ENCODE measurements at places on chromosomes 5 and 9.

DNA sequence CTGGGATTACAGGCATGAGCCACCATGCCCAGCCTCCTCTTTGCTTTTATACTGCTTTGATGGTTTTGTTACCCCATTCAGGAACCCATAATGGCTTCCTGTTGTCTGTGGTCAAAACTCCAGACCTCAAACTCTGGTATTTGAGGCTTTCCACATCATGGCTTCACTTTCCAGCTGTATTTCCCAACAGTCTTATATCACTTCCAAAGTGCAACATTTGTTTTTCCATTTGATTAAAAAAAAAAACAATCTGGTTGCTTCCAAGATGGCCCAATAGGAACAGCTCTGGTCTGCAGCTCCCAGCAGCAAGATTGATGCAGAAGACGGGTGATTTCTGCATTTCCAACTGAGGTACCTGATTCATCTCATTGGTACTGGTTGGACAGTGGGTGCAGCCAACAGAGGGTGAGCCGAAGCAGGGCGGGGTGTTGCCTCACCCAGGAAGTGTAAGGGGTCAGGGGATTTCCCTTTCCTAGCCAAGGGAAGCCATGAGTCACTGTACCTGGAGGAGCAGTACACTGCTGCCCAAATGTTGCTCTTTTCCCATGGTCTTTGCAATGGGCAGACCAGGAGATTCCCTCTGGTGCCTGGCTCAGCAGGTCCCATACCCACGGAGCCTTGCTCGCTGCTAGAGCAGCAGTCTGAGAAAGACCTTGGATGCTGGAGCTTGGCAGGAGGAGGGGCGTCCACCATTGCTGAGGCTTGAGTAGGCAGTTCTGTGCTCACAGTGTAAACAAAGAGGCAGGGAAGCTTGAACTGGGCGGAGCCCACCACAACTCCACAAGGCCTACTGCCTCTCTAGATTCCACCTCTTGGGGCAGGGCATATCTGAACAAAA is 458.4 kb downstream of the KDM4C start:
- no peak for DNase-seq

- DNase-seq, result no peak
These were observed 129.9 kb downstream of the BOD1 start for GRCh38 chr5:173486355-173487225.

DNA sequence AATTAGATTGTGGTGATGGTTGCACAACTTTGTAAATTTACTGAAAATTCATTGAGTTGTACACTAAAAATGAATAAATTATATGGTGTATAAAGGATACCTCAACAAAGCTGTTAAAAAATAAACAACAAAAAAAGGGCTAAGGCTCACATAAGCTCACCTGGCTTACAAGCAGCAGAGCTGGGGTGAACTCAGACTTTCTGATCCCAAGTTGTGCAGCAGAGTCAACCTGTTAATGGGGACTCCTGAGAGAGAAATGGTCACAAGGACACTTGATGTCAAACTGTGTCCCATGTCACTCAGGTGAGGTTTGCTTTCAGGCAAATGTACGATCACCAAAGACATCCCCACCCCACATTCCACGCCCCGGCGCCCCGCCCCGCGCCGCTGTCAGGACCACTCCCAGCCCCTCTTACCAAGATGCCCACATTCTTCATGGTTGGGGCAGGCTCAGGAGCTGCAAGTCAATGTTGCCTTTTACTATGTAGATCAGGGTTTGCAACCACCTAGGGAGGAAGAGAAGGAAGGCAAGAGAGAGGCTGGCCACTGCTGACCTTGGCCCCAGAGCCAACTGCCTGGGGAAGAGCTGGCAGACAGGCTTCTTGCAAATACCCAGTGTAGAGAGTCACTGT is 22.4 kb upstream of the SLC36A1 start:
- no peak for DNase-seq

DNA sequence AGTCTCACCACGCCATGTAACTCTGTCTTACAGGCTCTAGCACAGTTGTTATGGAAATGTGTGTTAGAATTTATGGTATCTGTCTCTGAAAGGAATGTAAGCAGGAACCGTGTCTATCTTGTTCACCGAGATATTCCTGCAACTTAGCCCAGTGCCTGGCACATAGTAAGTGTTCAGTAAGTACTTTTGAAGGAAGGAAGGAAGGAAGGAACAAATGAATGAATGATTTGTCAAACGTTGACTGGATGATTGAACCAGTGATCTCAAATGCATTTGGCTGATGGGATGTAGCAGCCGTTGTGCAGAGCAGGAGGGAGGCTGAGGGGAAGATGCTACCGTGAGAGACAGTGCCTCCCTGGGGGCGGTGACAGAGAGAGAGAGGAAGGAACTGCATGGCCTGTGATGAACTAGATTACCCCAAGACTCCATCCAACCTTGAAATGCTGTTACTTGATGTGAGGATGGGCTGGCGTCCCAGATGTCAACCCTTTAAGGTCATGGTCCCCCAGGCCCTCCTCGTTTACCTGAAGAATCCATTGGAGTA is 47.5 kb upstream of the PPARGC1B start:
- no peak for DNase-seq

DNA sequence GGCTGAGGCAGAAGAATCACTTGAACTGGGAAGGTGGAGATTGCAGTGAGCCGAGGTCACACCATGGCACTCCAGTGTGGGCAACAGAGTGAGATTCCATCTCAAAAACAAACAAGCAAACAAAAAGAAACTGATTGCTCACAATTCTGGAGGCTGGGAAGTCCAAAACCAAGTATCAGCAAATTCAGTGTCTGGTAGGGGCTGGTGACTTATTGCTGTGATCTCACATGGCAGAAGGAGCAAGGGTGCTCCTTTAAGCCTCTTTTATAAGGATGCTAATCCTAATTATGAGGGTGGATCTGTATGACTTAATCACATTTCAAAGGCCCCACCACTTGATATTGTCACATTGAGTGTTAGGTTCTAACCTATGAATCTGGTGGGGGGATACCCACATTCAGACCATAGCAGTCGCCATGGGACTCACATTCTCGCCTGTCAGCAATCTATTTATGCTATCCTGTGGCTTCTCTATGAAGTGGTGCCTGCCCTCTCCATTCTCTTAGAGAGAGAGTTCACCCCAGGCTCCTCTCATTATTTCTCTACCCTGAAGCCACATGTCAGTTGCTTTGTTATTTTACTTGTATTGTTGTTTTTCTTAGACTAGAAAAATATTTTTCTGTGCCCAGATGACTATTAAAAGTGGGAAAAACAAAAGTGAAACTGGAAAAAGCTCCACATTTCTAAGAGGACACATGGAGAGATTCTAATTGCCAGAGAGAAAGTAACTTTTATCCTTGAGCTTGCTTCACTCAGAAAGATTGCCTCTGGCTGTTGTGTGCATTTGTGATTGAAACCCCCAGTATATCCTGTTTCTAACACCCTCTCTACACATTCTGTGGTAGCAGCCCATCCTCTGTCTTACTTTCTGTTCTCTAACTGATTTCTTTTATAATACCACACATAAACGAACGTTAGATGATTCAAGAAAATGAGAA is 18.8 kb upstream of the PRLR start:
- no peak for DNase-seq

DNA sequence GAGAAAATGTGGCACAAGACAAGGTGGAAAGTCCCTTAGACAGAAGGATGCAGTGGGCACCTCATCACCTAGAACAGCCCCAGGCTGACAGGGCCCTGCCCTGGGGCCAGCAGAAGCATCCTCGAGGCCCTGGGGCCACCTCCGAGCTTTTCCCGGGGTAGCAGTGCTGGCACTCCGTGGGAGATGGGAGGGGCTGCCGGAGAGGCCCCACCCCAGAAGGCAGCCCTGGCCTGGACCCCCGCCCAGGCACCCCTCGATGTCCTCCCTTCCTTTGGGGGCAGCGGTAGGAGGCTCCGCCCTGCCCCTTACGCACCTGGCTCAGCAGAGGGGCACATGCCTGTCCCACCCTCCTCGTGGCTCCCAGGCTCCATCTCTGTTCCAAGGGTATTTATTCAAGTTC is 17.7 kb upstream of the NSMF start:
- DNase-seq, result no peak

- peak; percentile 83 for DNase-seq
These were observed 2.1 kb downstream of the ANP32B start for GRCh38 chr9:97985058-97985861.

DNA sequence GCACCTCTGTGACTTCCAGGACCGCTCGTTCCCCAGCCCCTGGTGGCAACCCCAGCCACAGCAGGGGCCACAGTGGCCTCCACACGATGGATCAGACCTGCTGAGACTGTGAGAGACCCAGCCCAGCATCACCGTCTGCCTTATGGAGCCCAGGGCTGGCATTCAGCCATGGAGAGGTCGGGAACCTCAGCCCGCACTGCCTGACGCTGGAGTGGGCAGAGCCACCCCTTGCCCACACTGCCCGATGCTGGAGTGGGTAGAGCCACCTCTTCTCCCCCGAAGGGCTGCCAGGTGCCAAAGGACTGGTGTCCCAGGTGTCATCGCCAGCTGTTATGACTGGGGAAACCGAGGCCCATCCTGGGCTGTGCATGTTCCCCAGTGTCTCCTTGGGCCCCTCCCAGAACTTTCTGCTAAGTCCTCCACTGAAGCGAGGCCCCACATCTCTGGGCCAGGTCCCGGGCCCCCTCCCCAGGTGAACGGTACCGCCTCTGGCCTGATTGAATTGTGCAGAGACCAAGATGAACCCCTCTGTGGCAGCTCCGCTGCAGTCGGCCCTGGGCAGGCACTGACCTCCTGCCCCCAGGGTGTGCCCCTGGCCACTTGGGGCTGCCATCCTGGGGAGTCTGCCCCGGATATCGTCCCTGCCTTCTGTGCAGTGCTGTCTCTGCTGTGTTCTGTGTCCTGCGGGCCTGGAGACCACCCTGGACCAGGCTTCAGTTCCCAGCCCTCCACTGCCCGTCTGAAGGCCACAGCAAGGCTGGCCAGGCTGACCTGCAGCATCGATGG is 137.1 kb downstream of the ADAMTS2 start:
- no peak for DNase-seq

DNA sequence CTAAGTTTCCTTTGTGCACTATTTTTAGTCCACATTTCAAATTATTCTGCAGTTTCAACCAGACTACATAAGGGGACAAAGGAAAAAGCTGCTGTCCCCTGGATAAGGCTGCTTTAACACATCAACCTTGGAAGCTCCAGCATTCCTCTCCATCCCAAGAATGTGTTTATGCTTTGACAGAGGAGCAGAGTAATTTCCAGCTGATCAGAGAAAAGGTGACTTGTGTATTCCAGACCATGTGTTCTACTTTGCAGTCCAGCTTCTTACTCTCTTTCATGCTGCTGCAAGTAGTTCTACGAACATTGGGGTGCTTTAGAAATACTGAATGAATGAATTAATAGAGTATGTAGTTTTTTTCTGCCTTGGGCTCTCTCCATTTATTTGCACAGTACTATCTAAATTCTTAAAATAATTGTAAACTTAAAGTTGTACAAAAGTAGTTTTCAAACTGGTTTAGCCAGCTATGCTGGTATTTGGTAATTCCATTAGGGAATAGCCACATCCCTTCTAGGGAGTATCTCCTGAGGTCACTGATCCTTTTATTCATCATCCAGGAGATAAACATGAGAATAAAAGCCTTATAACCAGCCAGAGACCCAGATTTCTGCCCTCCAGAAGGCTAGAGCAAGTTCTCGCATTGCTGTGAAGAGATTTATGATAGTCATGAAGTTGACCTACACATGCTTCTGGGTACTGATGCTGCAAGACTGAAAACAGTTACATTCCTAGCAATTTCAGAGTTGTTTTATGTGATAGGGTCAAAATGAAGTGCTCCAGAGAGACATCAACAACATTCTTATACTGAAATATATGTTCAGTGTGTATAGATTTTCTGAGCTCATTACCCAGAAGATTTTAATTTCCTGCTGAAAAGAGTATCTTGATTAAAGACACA is 215.2 kb downstream of the COMMD10 start:
- DNase-seq, result no peak

GRCh38 chr9:132409828-132410528 is at the start of gene CFAP77:
TSS of gene CFAP77 (plus strand) at chr9:132410211. CDS start at chr9:132410272, 61 bp downstream.
- peak; percentile 61 for DNase-seq

DNA sequence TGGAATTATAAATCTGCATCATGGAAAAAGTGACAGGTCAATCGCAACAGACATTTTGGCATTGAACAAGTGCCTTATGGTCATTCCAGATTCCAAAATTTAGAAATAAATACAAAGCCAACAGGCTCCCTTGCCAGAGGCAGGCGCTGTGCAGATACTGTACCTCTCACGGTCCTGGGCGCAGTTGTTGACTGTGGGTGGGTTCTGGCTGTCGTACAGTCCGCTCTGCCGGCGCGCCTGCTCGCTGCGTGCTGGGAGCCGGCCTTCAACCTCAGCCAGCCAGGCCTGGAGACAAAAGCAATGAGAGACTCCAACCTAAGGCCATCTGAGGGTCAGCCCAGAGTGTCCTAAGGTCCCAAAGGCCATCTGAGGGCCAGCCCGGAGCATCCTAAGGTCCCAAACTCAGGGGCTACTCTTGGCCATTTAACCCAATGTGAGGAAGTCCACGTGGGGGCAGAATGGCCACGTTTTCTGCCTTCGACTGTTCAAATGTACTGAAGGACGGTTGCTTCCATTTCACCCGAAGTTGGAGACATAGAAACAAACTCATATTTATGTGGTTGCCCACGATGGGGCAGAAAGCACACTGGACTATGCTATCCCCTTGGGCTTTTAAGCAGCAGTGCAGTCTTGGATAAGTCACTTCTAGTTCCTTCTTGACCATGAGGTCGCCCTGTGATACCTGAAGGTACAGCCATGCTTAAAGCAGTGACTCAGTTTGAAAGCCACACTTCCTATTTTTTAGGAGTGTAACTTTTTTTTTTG is 65.2 kb downstream of the USP20 start:
- DNase-seq, result no peak

DNA sequence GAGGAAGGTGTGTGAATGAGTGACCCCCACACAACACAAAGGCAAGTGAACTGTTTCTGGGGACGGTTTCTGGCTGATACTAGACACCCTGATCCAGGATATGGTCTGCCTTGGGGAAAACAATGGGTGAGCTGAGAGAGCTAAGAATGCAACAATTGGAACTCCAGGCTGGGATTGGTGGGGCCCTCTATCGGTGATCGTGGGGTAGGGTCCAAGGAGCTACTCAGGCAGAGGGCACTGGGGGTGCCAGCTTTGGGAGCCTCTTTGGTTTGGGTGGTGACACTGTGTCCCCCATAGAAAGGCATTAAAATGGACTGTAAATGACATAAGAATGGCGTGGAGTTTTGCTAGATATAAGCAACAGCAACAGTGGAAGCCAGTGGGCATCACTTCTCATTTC is 439.1 kb downstream of the DMAC1 start:
- DNase-seq, result no peak

- DNase-seq, result no peak
These were observed 213.4 kb downstream of the PRR16 start for GRCh38 chr5:120677481-120677880.

DNA sequence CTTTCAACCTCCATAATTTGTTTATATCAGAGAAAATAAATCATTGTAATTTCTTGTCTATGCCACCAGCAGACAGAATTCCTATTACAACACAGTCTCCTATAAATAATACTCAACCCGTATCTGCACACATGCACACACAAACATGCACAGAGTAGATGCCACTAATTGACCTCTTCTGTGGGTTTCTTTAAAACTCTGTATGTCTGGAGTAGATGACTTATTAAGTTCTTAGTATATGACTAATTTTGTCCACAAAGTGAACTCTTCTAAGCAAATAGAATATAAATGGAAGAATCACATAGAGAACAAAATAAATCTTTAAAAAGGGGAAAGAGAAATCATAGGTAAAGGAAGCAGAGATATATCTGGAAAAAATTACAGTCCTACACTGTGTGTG is 452.3 kb downstream of the MTRR start:
- DNase-seq, result no peak

Data from erythroblast (primary cell).